ENCODE measurements at places on chromosomes 3 and 15.

GRCh38 chr3:37474901-37475331, 300.5 kb upstream of the LRRFIP2 start:
- no peak for DNase-seq

DNA sequence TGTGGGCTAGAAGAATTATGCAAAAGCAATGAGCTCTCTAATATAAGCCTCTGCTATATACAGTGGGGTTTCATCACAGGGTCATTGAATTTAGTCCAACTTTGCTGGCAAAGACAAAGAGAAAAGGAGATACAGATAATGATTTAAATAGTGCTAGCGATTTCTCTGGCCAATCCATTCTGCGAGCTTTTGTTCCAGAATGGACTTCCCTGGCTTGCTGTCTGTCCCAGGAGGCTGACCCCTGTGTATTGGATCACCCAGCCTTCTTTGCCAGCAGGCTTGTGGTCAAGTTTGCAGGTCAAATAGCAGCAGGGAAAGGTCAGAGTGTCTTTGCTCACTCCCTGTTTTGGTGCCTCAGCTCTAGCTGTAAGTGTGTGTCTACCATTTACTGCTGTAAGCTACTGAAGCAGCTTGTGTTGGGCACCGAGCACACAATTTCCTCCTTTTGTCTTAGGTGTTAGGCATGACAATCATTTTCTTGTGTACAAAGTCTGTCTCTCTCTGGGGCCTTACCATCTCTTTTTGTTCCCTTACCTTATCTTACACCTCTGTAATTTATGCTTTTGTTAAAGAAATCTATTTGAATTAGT, 55.7 kb downstream of the UNC13C start:
- no peak for DNase-seq

DNA sequence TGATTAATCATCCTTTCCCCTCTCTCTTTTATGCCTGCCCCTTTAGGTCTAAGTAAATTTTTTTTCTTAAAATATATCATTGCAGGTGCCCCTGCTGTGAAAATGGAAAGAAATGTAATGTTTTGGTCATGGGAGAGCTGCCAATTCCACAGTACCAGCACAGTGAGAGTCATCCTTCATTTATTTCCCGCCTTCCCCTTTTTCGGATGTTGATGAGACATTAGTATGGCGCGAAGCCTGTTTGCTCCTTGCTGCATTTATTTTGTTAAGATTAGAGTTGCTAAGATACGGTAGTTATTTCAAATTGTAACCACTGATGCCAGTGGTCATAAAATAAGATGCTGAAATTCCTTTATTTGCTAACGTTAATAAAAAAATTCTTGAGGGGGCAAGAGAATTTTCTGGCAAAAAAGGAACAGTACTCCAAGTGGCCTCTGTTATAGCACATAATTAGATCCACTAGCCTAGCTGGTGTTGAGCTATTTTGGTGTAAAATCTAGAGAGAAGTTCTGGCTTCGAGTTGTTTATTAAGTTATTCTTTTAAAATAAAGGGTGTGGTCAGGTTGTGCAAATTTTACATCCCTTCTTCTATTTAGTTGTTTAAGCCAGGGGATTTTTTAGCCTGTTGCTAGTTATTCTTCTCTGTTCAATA, 62.8 kb downstream of the MDFIC2 start:
- no peak for DNase-seq

GRCh38 chr3:59878038-59878427, 828.2 kb upstream of the CFAP20DC start:
- no peak for DNase-seq

DNA sequence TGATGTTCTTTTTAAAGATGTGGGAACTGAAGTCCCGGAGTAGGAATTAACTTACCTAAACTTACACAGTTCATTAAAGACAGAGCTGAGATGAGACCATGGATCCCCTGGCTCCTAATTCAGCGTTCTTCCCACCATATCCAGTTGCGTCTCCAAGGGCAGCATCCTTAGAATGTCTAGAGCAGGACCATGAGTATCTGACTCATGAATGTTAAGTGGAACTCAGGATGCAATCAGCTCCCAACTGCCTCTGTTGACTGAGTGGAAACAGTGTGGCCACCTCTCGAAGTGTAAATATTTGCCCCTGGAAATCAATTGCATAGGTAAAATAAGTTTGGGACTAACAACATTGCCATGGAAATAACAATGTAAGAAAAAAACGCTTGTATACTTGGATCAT, 2.5 kb downstream of the SNTN start:
- no peak for DNase-seq

DNA sequence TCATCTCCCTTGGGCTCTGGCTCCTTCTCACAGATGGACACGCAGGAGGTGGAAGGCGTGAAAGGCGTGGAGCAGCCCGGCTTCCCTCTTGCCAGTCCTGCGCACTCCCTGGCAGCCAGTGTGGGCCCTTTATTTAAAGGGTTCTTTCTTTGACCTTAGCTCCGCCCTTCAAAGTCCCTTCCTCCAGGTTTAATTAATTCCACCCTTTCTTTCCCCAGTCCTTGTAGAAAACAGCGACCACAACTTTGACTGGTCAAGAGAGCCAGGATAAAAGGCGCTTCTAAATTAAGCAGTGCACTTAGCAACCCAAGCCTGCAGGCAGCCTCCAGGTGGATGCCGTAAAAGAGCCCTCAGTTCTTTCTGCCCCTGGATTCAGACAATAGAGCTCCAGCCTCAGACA, at the start of gene HDC:
Gene HDC, minus strand, starts transcription at position 107 of the 400 bp plus-strand sequence. Its CDS starts 103 bp downstream, at position 4.
- peak; percentile 84 for DNase-seq

GRCh38 chr3:176574786-176575185, 622.5 kb downstream of the TBL1XR1 start:
- no peak for DNase-seq

- no peak for DNase-seq
Measured at GRCh38 chr3:23669541-23670255, 136.1 kb upstream of the UBE2E1 start.

DNA sequence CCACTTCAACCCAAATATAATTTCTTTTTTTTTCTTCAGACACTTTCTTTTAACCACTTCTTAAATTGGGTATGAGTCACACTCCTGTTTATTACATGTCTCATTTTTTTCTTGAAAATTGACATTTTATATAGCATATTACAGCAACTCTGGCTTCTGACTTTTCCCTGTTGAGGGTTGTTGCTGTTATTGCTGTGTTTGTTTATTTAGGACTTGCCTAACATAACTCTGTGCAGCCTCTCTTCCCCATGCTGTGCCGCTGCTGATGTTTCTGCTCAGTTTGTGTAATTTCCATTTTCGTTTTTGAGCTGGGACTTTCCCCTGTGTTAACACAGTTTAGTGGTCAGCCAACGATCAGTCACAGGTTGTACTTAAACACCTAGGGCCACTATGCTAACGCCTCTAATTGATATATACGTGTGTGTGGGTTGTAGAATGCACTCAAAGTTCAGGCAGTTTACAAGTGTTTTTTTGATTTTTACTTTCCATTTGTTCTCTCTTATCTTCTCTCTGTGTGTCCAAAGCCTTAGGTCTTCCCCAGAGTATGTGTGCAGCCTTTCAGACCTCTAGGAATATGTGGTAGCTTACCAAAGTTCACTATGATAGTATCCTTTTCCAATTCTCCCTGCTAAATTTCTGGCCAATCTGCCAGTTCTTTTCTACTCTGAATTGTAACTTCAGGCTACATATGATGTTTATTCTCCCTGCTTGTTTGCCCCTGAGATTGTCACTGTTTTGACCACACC, 337.2 kb downstream of the ZBTB20 start:
- DNase-seq: no peak

DNA sequence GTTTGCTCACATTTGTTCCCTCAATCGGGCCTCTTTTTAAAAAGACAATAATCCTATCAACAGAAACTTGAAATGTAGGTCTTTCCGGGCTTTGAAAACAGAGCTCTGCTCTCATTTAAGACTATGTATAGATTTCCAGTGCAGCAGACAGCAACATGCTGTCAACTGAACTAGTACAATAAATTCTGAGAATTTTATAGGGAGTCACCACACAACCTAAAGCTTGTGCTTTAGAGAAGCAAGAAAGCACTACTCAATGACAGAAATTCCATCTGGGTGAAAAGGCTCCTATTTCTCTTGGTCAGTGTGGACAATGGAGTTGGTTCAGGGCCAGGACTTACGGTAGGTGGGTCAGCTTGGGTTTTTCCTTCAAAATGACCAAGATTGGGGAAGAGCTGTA, 583.5 kb downstream of the ROBO1 start:
- no peak for DNase-seq

GRCh38 chr3:46245146-46245545, 2.9 kb downstream of the CCR3 start:
- peak; percentile 24 for DNase-seq

DNA sequence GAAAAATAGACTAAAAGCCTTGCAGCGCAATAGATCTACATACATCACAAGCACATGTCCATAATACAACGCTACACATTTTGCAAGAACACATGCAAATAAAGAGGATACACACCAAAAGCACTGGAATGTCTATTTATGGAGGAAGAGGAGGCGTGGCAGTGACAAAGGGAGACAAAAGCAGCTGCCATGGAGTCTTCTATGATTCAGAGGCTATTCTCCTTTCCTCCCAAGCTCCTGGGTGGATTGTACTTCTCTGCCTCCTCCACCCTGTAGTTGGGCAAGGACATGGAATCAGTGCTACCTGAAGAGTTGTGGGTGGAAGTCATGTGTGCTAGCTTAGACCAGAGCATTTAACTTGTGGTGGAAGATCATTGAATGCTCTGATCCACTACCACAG, 57.9 kb upstream of the ABHD2 start:
- no peak for DNase-seq

DNA sequence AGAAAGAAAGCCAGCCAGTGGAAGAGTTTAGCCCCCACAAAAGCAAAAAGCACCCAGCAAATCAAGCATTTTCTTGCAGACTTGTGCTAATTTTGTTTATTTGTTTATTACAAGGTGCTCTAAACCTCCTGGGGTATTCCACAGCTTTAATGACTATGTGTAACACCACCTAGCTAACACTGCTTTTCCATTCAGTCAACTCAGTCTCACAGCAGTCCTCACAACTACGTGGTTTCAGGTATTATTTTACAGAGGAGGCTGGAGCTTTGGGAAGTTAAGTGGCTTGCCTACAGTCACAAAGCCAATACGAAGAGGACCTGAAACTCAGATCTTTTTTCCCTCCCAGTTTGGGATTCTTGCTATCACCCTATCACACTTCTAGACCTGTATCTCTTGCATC, 14.8 kb downstream of the SOX14 start:
- no peak for DNase-seq

DNA sequence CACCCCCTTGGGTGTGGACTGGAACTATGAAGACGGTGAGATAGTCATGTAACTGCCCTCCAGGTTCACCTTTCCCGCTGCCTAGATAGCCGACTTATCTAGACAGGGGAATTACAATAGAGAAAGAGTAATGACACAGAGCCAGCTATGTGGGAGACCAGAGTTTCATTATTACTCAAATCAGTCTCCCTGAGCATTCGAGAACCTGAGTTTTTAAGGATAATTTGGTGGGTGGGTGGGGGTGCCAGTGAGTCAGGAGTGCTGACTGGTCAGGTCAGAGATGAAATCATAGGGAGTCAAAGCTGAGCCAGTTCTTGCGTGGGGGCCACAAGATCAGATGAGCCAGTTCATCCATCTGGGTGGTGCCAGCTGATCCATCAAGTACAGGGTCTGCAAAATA, 19.7 kb upstream of the DNAJC19 start:
- no peak for DNase-seq

GRCh38 chr15:74795966-74796625, 14.2 kb downstream of the CSK start:
- no peak for DNase-seq

- no peak for DNase-seq
Measured at GRCh38 chr3:52887166-52887565, 10.2 kb downstream of the STIMATE start.

DNA sequence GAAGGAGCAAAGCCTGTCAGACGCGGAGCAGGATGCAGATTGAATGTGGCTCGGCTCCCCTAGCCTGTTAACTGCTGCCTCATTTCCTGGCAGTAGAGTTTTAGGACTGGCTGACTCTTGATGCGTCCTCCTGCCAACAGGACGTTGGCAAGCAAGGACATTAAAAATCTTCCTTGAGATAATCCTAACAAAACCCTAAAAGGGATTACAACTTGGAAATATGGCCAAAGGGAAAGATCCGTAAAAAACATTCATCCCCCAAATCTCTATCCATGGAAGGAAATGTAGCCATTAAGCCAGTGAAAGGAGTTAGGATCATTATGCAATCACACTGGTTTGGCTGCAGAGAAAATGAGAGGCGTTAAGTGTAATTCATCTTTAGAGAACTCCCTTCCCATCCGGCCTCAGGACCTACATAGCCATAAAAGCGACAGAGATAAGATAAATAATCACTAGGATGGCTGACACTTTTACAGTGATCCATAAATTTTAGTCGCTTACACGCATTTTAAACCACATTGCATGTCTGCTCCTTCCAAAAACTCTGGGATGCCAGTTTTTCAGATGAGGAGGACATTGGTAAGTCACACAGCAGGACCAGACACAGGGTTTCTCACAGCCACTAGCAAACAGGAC, 44.5 kb upstream of the C3orf80 start:
- DNase-seq: peak; percentile 70

DNA sequence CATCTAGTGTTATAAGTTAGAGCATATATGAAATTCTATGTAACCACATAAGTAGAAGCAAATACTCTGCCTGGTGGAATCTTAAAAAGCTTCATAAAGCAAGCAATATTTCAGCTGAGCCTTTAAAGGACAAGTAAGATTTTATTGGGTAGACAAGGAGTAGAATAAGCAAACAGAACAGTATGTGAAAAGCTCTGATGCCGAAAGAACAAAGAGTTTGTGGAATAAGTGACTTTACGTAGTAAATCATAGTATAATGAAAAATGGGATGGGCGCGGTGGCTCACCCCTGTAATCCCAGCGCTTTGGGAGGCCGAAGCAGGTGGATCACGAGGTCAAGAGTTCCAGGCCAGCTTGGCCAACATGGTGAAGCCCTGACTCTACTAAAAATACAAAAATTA, 9.9 kb downstream of the EAF2 start:
- DNase-seq: no peak

DNA sequence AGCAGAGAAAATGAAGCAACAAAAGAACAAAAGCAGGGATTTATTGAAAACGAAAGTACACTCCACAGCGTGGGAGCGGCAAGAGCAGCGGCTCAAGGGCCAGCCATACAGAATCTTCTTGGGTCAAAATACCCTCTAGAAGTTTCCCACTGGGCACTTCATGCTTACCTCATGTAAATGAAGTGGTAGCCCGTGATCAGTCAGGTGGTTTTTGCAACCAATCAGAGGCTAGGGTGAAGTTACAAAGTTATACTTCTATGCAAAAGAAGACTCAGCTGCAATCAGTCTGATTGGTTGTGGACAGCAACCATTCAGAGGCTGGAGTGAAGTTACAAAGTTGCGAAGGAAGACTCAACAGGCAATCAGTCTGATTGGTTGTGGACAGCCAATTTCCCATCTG, 37.8 kb upstream of the TRH start:
- no peak for DNase-seq

DNA sequence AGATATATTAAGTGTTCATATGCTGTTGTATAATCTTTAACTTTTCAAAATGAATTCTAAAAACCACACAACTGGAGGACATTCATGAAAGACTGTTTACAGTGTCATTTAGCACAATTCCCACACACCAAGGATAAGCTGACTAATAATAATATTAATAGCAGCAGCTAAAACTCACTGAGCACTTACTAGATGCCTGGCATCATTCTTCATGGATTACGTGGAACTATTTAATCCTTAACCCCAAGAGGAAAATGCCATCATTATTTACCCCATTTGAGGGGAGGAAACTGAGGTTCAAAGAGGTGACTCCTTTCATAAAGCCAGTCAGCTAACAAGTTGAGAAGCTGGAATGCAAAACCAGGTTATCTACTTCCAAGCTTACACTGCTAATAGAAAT, 77.0 kb downstream of the TMEM108 start:
- no peak for DNase-seq
